ENCODE measurements at places on chromosomes 3 and 15.

GRCh38 chr15:34470091-34470490 is 32.5 kb upstream of the GOLGA8A start:
- no peak for DNase-seq

DNA sequence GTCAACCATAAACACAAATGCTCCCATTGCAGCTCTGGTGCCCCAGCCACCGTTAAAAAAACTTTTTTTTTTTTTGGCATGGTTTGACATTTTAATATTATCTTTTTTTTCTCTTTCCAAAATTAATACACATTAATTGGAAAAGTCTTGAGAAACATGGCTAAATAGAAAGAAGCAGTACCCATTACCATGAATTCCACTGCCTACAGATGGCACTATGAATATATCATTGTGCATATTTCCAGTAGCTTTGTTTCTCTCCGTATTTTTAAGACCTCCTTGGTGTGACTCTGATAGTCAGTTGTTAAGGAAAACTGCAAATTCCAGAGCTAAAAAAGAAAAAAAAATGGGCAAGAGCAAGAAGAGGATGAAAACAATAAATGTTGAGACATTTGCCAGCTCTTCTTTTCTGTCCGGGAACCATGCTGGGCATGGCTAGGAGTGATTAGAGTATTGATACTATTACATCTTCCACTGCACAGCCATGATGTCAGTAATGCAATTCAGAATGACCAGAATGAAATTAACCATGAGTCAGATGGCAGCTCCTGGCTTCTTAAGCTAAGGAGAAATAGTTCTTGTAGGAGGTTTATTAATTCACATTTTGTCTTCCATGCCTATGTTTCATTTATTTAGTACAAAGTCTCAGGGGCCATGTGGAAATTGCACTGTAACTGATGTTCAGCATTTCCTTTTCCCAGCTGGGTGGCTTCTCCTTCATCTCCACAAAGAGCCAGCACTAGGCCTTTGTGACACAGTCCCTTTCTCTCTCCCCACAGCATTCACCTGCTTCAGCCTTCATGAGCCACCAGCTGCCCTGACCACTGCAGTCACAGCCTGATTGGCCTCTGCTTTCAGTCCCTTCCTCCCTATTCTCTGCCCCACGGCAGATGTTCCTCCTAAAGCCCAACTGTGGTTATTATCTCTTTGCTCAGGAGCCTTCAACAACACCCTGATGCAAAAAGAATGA is 31.8 kb downstream of the SLC7A14 start:
- DNase-seq, result no peak

DNA sequence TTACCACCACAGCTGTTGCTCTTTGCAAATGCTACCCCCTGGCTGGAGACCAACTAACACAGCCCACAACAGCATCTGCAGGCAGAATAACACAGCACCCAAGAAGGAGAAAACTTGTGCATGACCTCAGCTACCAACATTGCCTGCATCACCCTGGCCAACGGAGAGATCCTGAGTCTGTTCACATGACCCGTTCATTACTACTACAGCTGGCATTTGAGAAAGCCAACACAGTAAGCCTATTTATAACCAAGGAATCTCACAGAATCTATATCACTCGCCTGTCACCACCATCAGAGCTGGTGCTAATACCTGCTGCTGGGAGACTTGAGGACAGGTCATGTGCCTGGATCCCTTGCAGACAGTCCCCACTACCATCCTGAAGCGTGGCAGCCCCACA is 215.2 kb downstream of the POLQ start:
- DNase-seq, result no peak

GRCh38 chr3:15536856-15537255 is 15.3 kb upstream of the COLQ start:
- DNase-seq, result no peak

- no peak for DNase-seq
Observed at GRCh38 chr15:89138999-89139612, 50.9 kb downstream of the ABHD2 start.

DNA sequence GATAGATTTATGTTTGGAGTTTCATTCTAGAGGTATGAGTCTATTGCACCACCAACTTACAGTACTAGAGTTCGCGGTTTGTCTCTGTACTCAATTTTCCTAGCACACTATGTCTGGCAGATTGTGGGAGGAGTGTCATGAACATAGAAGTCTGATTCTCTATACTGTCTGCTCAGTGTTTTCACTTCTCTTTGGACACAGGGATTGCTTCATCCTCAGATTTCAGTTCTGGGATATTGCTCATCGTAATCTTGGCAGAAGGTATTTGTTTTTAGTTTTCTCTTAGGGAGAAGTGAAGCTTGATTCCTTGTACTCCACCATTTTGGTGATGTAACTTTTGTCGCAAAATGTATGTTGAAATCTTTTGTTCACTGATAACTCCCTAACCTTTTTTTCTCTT is 27.8 kb upstream of the AZI2 start:
- no peak for DNase-seq

DNA sequence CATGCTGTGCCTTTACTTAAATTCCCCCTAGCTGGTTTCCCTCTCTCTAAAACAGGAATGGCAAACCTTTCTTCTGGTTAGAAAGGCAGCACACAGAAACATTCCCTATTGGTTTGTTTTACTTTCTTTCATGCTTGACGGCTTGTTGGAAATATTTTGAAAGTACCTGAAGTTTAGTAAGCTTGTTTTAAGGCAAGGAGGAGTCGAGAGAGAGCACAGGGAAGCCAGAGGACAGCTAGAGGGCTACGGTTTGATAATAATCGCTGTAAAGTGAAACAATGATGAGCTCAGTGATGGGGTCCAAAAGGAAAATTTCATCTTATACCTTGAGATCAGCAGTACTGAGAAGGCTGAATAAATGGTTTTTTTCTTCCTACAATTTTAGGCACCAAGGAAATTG is 64.1 kb downstream of the ATP13A4 start:
- DNase-seq, result no peak

GRCh38 chr3:127978636-127979035 is 63.6 kb downstream of the KBTBD12 start:
- DNase-seq, result no peak

DNA sequence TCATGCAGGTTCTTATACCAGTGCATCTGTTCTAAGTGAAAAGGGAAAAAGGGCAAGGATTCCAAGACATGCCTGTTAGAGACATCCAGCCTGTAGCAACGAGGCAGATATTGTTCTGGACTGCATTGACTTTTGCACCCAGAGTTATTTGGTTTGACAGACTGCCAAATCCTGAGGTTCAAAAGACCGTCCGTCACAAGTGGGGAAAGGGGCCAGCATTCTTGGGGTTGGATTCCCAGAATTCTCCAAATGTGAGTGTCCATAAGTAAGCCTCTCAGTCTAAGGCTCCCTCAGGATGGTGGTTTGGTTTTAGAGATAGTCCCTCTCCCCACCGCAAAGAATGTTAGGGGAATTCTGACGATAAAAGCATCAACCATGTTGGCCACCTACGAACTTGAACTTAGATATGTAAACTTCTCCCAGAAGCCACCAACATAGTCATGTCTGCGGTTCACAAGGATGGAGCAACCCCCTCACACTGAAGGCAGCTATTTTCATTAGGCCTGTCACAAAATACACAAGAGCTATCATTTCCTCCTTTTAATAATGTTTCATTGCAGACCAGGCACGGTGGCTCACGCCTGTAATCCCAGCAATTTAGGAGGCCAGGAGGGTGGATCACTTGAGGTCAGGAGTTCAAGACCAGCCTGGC is 13.6 kb upstream of the LACTB start:
- DNase-seq, result no peak
